Right cardiac atrium (tissue), 5 donors: ENCODE measurements at places on chromosomes 5 and 9. TPM values are rescaled to one million over a fixed set of nuclear protein-coding genes. Genes with fewer than 3 reads are reported as not detected.

DNA sequence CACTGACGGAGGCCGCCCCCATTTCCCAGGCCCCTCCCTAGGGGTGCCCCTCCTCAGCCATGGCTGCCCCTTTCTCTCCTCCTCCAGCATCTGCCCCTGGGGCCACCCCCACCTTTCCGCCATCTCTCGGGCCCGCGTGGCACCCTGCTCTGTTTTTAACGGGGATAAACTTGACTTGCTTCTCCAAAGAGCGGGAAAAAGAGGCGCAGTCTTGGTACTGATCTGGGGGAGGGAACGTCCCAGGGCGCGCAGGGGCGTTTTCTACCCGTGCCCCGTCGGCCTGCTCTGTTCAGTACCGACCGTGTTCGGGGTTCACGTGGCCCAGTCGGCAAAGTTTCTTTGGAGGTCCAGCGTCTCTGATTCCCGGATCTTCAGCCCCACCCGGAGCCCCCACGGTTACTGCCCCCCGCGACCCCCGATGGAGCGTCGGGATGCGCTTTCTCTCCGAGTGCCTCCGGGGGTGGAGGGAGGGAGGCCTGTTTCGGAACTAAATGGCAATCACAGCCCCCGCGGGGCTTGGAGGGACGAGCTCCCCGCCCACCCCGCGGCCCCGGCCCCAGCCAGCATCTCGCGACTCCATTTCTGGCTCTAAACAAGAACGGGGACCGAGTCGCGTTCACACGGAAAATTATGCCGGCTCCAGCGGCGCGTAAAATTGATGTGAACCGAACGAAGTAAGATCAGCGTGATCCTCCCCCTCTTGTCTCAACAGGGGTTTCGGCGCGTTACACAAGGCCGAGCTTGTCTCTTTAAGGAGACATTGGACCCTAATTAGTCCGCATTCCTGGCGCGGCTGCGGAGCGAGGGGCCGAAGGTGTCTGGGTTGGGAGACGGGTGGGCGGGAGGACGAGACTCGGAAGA is 1.1 kb upstream of the TLE4 start:
- peak; percentile 70 for DNase-seq

The UBE2QL1 gene
- 5.5 TPM for total RNA-seq

GRCh38 chr5:69004676-69005075 is 89.1 kb upstream of the SLC30A5 start:
- no peak for DNase-seq

The SMIM33 gene
- total RNA-seq, result not detected

- DNase-seq, result no peak
Measured at GRCh38 chr5:77239126-77239741, 28.8 kb downstream of the PDE8B start.

GRCh38 chr5:96257904-96258303 is 175.1 kb downstream of the PCSK1 start:
- DNase-seq, result no peak

The NR2F1 gene
- total RNA-seq, result 22.1 TPM

The PDCD1LG2 gene
- 2.3 TPM for total RNA-seq

- no peak for DNase-seq
Measured at GRCh38 chr5:27706832-27707231, 668.4 kb upstream of the CDH9 start.

DNA sequence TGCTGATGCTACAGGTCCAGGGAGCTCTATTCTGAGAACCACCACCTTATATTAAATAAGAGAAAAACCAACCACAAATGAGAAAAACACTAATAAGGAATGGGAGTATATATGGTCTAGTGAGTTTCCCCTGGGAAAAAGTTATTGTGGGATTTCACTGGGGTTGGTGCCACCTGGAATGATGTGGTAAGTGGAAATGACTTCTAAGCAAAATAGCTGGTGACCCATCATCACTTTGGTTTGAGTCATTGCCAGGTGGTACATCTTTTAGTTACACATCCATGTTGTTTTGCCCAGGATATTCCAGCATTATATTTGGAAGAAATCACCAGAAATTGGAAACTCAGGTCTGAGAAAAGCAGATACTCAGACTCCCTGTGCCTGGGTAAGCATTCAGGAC is 437.3 kb downstream of the DTWD2 start:
- no peak for DNase-seq

DNA sequence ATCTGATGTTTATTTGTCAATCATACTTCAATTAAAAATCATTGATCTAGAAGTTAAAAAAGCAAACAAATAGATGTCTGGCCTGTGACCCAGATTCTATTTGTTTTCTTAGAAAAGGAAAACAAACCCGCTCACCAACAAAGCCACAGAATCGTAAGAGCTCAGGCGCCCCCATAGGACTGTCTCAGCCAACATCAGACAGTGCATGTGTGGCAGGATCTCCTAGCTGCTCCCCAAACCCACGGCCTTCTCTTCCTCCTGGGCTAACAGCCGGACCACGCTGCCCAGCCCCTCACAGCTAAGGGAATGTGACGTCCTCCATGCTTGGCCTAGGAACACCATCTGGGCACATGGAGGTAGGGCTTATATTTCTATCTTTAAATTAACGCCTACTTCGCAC is 19.4 kb downstream of the OR2Y1 start:
- no peak for DNase-seq

GRCh38 chr5:32100230-32100629 is 73.9 kb downstream of the GOLPH3 start:
- DNase-seq, result no peak

The CAPSL gene
- total RNA-seq, result not detected

DNA sequence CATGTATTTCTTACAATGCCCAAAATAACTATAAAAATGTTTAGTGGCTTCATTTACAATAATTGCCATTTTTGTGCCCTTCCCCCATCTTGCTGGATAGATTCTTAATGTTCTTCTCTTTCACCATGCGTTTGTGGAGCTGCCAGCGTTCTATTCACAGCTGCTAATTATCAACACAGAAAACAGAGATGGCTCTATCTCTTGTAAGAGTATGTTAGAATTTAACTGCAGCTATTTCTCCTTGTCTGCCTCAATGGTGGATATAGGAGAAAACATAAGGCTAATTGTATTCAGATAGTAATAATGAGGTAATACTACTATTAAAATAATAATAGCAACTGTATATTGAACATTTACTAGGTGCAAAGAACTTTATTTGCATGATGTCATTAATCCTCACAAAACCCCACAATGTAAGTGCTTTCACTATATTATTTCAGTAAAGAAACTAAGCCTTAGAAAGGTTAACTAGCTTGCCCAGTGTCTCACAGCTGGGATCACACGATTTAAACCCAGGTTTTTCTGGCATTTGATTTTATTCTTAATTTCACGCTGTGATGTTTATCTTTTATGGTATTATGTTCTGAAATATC is 50.1 kb downstream of the JAKMIP2 start:
- no peak for DNase-seq

GRCh38 chr5:156197042-156197635 is 129.8 kb upstream of the SGCD start:
- no peak for DNase-seq

DNA sequence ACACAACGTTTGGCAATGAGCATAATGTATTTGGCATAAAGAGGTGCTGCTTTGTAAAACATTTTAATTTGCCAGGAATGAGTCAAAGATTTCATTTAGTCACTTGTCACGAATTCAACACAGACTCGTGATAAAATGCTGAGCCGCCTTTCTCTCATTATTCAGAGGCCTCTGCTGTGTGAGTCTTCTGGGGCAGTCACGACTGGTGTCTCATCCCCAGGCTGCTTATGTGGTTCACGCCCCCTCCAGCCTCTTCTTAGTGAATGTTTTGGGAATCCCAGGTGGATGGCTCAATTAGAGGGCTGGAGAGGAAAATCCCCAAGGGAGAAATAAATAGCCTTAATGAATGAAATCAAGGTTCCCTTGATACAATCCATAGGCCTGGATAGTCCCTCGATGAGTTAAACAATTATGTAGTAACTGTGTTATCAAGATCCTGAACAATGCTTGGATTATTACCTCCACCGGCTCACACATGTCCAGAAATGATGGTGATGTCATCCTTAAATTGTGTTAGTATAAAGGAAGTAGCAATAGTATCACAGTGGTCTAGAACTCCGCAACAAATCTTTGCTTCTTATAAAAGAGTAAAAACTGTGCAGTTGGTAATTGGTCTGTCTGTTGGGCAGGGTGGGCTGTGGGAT is 192.1 kb upstream of the ADAMTS16 start:
- DNase-seq, result no peak

- DNase-seq, result no peak
Measured at GRCh38 chr9:101673642-101674041, 64.8 kb downstream of the GRIN3A start.

DNA sequence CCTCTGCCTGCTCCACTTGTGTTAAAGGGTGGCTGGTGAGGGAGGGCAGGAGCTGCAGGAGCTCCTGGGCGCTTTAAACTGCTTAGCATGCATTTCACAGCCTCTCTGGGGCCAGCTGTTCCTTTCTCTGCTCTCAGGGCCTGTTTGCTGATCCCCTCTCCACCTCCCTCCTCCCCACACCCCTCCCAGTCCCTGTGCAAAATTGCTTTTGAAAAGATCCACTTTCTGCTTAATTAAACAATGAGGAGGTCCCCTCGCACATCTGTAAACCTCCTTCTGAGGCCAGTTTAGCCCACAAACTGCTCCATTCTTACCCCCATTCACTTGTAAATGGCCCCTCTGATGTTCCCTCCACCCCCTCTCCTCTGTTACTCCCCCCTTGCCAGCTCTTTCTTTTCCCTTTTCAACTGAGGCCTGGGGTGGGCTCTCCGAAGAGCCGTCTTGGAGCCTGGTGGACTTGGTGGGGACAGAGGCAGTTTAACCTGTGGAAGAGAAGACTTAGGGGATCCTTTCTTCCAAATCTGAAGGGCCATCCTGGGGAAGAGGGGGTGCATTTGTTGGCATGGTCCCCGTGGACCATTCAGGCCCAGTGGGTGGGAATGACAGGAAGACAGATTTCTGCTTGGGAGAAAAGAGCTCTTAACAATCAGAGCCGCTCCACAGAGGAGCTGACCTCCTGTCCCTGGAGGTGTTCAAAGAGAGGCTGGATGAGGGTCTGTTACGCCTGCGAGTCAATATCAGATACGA is 12.0 kb downstream of the URM1 start:
- no peak for DNase-seq

The AQP7 gene
- total RNA-seq, result 180 TPM

DNA sequence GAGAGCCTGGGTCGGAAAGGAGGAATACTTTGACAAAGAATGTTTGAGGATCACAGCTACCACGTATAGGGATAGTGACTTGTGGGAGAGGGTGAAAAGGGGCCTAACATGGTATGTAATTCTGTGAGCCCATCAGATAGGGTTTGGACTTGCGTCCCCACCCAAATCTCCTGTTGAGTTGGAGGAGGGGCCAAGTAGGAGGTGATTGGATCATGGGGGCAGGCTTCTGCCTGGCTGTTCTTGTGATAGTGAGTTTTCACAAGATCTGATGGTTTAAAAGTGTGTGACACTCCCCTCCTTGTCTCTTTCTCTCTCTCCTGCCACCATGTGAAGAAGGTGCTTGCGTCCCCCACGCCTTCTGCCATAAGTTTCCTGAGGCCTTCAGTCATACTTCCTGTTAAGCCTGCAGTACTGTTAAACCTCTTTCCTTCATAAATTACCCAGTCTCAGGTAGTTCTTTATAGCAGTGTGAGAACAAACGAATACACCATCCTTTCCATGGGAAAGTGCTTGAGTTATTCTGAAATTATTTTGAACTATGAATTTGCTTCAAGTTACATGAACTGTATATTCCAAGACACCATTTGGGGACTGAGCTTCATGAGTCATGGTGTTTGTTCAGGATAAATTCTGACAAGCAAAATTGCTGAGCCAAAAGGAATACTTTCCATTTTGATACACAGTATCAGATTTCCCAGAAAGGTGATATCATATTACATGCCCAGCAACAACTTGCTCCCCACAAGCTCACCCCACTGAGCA is 68.8 kb upstream of the SSBP2 start:
- no peak for DNase-seq

GRCh38 chr5:36948650-36949049 is 72.1 kb downstream of the NIPBL start:
- no peak for DNase-seq

- no peak for DNase-seq
Measured at GRCh38 chr5:91297994-91298393, 85.1 kb downstream of the ARRDC3 start.

- no peak for DNase-seq
Measured at GRCh38 chr5:96885518-96886338, 9.4 kb downstream of the ERAP2 start.

The HMMR gene
- total RNA-seq, result 1.5 TPM

GRCh38 chr5:347712-348284 is 26.3 kb downstream of the AHRR start:
- no peak for DNase-seq

DNA sequence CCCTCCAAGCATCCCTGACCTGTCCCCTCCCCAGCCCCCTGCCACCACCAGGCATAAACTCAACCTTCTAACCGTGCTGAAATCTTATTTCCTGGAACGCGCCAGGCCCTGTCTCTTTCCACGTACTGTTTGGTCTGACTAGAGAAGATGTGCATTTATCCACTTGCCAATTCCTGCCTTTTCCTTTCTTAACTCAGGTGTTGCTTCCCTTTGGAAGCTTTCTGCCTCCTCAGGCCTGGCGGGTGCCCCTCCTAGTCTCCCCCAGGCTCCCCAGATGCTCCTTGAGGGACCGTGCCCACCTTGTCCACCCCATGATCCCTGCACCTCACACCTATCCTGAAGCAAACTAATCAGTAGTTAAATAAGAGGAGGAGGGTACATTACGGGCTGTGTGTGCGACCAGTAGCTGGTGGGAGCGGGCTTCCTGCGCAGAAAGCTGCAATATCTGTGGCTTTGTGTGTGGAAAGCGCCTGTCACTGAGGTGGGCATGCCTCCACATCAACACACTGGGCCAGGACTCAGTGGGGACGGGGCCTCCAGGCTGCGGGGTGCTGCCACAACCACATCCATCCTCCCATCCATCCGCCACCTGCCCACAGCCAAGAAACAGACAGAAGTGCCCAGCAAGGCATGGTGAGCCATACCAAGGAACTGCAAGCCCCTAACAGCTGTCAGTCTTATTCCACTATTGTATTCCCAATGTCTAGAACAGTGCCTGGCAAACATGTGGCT is 73.5 kb downstream of the COL23A1 start:
- no peak for DNase-seq

The RGS7BP gene
- total RNA-seq, result 8.1 TPM

The EIF4E1B gene
- total RNA-seq, result not detected
